Transverse colon (tissue), 4 donors: ENCODE measurements at places on chromosomes 12 and 14. TPM values are rescaled to one million over a fixed set of nuclear protein-coding genes. Genes with fewer than 3 reads are reported as not detected.

DNA sequence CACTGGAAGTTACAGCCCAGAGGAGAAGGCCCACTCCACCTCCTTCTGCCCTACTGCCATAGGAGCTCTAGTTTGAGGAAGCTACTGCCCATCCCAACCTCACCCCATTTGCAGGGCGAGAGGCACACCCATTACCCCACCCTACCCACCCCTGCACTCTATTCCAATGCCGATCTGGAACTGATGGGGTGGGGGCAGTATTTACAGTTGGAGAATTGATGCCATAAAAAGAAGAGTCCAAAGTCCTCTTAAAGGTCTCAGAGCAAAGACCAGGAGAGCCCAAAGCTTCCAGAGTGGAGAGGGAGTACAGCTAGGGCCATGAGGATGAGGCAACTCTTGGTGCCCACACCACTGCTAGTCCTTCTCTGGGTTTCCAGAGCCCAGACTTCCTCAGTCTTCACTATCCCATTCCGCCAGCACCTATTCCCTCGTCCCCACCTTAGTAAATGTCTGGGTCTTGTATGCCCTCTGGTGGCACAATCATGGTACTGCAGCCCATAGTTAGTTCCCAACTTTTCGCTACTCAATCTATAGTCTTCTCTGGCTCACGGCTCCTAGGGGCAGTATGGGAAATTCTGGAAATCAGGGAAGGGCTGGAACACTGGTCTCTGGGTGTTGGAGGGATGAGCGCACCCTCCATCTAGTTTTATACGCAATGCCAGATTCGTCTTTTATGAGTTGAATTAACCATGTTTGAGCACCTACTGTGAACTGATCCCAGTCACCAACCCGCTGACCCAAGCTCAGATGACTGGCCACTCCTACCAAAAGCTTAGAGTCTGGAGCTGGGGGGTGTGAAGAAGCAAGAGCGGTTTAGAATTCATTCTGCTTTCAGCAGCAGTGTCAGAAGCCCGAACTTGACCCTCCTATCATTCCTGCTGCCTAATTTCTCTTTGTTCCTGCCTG, 6.9 kb upstream of the ADCY6 start:
- no peak overlapping the region for H3K4me3 ChIP-seq
- H3K4me1 ChIP-seq: no peaks in the 10 kb centered on the region
- no peaks in the 10 kb centered on the region for H3K36me3 ChIP-seq
- peak overlapping the region; percentile 85 for H3K27ac ChIP-seq
- peaks cover 8% of the 10 kb centered on the region for H3K27me3 ChIP-seq

DNA sequence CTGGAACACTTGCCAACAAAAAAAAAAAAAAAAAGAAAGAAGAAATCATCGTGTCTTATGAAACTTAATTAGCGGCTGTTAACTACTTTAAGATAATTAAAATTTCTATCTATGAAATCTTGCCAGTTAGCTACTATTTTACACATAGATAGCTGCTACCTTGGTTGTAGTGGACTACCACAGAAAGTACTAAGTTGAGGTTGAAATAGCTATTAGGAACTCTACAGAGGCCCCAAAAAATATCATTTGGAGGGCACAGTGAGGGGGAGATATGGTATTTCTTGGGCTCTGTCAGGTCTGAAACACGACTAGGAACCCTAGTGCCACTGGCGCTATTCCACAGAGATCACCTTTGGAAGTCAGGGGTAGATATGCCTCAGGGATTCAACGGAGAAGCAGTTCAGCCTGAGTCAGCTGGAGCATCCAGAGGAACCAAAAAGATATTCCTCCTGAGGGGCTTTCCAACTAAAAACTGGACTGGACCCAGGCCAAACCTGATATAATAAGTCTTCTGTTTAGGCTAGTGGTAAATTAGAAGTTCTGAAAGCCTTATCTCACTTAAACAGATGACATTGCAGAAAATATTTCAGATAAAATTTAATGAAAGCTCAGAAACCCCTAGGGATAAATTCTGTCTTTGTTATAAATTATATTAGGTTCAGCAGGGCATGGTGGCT, 126.1 kb downstream of the EPS8 start:
- H3K27me3 ChIP-seq: no peaks in the 10 kb centered on the region
- peaks cover 34% of the 10 kb centered on the region for H3K36me3 ChIP-seq
- peaks cover 4% of the 10 kb centered on the region for H3K4me1 ChIP-seq
- no peak for DNase-seq
- H3K4me3 ChIP-seq: no peak overlapping the region

DNA sequence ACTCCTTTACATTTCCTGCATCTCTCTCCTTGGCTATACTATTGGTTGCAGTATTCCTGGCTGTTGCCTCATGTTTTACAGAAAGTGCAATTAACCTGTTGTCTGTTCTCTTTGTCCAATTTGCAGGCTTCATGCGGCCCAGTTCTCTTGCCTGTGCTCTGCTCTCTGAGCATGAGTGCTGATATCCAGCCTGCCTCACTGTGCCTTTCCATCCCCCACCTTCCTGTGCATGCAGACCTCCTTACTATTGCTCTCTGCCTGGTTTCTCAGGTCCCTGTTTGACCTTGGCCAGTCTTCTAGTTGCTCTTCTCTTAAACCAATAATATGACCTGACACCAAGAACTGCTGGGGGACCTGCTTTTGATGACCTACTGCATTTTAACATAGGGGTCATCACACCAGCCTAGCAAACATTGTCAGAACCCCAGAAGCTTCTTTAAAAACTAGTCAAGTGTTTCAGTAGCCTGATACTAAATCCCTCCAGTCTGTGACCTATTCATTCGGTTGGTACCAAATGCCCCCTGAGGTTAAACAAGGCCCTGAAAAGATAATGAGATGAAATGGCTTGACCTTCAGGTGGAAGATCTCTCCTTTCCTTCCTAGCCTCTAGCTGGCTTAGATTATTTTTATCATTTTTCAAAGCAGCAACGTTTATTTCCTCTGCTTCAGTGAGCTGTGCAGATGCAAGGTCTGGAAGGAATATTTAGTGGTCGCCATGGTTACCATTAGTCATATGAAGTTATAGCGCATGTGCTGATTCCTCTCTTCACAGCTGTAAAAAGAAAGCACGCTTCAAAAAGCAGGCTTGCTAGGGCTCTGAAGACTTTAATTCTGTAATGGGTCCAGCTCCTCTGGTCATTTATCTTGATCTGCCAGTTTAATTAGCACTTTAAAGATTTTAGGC, 216.5 kb downstream of the PHLDA1 start:
- no peak for DNase-seq
- H3K4me1 ChIP-seq: peaks cover 6% of the 10 kb centered on the region
- peak overlapping the region; percentile 60 for H3K27ac ChIP-seq
- H3K27me3 ChIP-seq: no peaks in the 10 kb centered on the region

DNA sequence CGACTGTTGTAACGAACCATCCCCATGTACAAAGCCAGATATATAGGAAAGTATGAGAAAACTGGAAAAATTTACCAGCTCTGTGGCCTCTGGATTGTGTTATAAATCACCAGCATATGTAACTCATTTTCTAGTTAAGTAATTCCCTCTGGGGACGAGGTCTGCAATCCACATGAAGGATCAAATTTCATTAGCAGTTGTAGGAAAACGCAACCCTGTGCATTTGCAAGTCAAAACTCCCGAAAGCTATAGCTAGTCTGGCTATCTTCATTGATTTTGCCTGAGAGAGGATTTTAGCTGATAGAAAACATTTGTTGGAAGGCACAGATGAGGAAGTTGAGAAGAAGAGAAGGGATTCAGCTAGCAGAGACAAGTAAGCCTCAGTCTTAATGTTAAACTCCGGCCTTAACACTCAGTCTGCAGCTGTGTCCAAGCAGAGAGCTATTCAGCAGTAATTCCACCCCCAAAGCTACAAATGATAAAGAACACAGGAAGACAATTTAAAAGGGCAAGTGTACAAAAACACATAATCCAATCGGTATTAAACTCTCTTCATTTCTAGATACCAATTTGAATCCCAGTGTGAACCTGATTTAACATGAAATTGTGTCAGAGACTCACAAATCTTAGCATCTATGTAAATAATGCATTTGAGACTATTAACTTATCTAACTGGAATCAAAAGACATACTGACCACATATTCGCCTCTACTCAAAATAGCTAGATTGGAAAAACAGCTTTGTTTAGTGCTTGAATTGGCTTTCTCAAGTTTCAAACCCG, 54.2 kb upstream of the CERS5 start:
- H3K4me1 ChIP-seq: peaks cover 12% of the 10 kb centered on the region
- peak overlapping the region; percentile 91 for H3K27ac ChIP-seq
- DNase-seq: no peak
- H3K36me3 ChIP-seq: no peaks in the 10 kb centered on the region

GRCh38 chr14:51079489-51079888, 15.4 kb downstream of the TRIM9 start:
- H3K27ac ChIP-seq: peak overlapping the region; percentile 5
- no peaks in the 10 kb centered on the region for H3K27me3 ChIP-seq
- peak; percentile 47 for DNase-seq
- no peaks in the 10 kb centered on the region for H3K36me3 ChIP-seq

GRCh38 chr12:95516757-95517156, 34.5 kb downstream of the USP44 start:
- H3K36me3 ChIP-seq: no peaks in the 10 kb centered on the region
- H3K27ac ChIP-seq: no peak overlapping the region
- no peaks in the 10 kb centered on the region for H3K4me1 ChIP-seq
- H3K27me3 ChIP-seq: no peaks in the 10 kb centered on the region

DNA sequence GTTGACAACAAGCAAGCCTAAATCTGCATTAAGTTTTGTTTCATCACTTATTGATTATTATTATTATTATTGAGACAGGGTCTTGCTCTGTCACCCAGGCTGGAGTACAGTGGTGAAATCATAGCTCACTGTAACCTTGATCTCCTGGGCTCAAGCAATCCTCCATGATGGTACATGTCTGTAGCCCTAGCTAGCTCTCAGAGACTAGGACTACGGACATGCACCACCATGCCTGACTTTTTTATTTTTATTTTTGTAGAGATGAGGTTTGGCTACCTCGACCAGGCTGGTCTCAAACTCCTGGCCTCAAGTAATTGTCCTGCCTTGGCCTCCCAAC, 35.7 kb upstream of the STK38L start:
- H3K36me3 ChIP-seq: no peaks in the 10 kb centered on the region
- H3K4me3 ChIP-seq: no peak overlapping the region
- no peaks in the 10 kb centered on the region for H3K27me3 ChIP-seq
- H3K4me1 ChIP-seq: no peaks in the 10 kb centered on the region

GRCh38 chr14:72868500-72868899, 25.4 kb downstream of the DPF3 start:
- no peak overlapping the region for H3K27ac ChIP-seq
- no peaks in the 10 kb centered on the region for H3K36me3 ChIP-seq
- no peak for DNase-seq
- peaks cover 6% of the 10 kb centered on the region for H3K4me1 ChIP-seq

DNA sequence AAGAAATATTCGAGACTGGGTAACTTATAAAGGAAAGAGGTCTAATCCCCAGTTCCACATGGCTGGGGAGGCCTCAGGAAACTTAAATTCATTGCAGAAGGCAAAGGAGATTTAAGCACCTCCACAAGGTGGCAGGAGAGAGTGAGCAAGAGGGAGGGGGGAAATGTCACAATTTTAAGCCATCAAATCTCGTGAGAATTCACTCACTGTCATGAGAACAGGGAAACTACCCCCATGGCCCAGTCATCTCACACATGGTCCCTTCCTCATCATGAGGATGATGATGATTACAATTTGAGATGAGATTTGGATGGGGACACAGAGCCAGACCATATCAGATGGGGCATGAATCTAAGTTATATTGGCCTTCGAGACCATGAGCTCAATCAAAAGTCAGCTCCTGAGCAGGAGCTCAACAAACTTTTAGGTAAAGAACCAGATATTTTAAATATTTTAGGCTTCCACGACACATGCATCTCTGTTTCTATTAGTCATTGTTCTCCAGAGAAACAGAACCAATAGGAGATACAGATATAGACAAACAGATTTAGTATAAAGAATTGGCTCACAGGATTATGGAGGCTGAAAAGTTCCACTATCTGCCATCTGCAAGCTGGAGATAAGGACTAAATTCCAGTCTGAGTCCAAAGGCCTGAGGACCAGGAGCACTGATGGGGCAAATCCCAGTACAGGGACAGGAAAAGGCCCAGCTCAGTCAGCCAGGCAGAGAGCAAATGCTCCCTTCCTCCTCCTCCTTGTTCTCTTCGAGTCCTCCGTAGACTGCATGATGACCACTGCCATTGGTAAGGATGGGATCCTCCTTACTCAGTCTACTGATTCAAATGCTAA, 24.9 kb downstream of the DGLUCY start:
- H3K4me1 ChIP-seq: no peaks in the 10 kb centered on the region
- H3K4me3 ChIP-seq: no peak overlapping the region
- H3K36me3 ChIP-seq: no peaks in the 10 kb centered on the region
- H3K27ac ChIP-seq: no peak overlapping the region
- H3K27me3 ChIP-seq: no peaks in the 10 kb centered on the region

DNA sequence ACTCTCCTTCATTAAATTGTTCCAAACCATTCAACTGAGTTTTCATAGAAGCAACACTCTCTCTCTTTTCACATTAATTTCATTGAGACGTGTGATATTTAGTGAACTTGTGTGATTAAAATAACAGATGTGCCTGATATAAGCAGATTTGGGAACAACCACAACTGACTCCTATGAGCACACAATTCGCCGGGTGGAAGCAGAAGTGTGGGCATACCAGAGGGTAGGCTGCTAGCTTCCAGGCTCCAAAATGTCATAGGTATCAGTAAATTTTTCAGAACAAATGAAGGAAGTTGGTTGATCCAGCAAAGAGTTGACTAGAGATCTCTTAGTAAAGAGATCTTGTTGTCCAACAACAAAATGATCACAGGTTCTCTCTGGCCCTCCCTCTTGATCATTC, 429.7 kb downstream of the DPF3 start:
- no peak for DNase-seq
- H3K4me3 ChIP-seq: no peak overlapping the region
- no peaks in the 10 kb centered on the region for H3K36me3 ChIP-seq
- H3K27ac ChIP-seq: no peak overlapping the region

Gene KRT83
- total RNA-seq: not detected

Gene KITLG
- 44.6 TPM for total RNA-seq

Gene TMEM119
- 18.3 TPM for total RNA-seq

Gene LRRC23
- total RNA-seq: 0.60 TPM

Gene TAS2R8
- total RNA-seq: not detected
